NCI-H1930 (cell line): ENCODE measurements at places on chromosomes 5 and 9.

DNA sequence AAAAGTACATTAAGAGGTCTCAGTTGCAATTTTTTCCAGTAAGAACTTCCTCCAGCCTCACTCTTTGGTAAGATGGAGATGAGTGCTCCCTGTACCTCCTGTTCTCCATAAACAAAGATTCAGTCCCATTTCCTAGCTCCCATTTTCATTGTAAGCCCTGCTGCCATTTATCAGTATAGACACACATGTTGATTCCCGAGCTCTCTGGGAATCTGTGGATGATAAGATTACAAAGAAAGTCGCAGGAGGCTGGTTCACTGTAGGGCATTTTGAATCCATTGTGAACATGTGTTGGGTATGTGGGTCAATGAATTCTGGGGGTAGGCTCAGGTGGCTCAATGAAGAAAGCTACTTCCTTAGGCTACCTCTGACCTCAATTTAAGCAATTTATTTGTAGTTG lies 36.7 kb downstream of the RGMB start:
- no peak for DNase-seq

- DNase-seq = no peak
These were observed 80.3 kb downstream of the S1PR3 start for GRCh38 chr9:89071591-89071990.

GRCh38 chr5:78320401-78320800 lies 25.9 kb upstream of the AP3B1 start:
- no peak for DNase-seq

DNA sequence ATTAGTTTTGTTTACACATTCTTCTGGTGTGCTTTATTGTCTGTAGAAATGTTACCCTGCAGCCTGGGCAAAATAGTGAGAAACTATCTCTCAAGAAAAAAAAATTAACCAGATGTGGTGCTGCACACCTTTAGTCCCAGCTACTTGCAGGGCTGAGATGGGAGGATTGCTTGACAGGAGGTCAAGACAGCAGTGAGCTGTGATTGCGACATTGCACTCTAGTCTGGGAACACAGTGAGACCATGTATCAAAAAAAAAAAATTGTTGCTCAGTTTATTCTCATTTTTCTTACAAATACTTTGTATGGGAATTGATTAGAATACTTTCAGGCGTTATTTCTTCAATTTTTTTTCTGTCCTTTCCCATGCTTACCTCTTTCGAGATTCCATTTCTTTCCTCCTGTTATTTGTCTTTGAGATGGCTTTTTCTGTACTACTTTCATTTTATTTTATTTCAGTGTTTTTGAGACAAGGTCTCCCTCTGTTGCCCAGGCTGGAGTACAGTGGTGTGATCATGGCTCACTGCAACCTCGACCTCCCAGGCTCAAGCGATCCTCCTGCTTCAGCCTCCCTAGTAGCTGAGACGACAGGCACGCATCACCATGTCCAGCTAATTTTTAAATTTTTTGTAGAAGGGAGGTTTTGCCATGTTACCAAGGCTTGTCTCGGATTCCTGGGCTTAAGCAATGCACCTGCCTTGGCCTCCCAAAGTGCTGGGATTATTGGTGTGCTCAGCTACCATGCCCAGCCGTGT lies 24.9 kb downstream of the TENT2 start:
- no peak for DNase-seq

GRCh38 chr5:1262381-1262780 lies 32.5 kb downstream of the TERT start:
- DNase-seq = no peak

- no peak for DNase-seq
These were observed 5.3 kb upstream of the IRX1 start for GRCh38 chr5:3590161-3590966.

- DNase-seq = no peak
These were observed 108.6 kb downstream of the SERINC5 start for GRCh38 chr5:80147119-80147815.

GRCh38 chr5:61674378-61674777 lies 342.3 kb downstream of the ZSWIM6 start:
- DNase-seq = no peak

- no peak for DNase-seq
These were observed 96.4 kb downstream of the RFK start for GRCh38 chr9:76297721-76298239.

- no peak for DNase-seq
These were observed 16.3 kb downstream of the KLF9 start for GRCh38 chr9:70398145-70398556.

- no peak for DNase-seq
These were observed 25.9 kb upstream of the NDST1 start for GRCh38 chr5:150481972-150482406.

- no peak for DNase-seq
These were observed 361.8 kb downstream of the CDH18 start for GRCh38 chr5:19626211-19626610.

DNA sequence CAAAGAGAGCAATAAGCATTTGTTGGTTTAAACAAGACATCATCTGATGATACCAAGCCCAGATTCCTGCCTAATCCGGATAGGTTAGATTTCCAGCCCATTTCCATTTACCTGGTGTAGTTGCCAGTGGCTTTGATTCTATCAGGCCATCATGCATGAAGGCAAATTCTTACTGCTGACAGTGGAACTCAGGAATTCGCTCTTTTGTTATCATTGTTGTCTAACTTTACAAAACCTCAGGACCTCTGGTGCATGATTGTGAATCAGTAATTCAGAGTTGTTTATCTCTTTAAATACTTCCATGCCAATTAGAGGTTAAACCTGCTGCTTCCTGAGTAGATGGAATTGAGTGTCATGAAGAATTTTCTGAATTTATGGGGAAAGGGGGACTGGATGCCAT lies 76.5 kb downstream of the C9orf152 start:
- no peak for DNase-seq

GRCh38 chr5:33328818-33329217 lies 111.9 kb upstream of the TARS1 start:
- DNase-seq = no peak

GRCh38 chr5:168377525-168377924 lies 86.1 kb downstream of the WWC1 start:
- no peak for DNase-seq
